ENCODE measurements at places on chromosomes 7 and 10.

DNA sequence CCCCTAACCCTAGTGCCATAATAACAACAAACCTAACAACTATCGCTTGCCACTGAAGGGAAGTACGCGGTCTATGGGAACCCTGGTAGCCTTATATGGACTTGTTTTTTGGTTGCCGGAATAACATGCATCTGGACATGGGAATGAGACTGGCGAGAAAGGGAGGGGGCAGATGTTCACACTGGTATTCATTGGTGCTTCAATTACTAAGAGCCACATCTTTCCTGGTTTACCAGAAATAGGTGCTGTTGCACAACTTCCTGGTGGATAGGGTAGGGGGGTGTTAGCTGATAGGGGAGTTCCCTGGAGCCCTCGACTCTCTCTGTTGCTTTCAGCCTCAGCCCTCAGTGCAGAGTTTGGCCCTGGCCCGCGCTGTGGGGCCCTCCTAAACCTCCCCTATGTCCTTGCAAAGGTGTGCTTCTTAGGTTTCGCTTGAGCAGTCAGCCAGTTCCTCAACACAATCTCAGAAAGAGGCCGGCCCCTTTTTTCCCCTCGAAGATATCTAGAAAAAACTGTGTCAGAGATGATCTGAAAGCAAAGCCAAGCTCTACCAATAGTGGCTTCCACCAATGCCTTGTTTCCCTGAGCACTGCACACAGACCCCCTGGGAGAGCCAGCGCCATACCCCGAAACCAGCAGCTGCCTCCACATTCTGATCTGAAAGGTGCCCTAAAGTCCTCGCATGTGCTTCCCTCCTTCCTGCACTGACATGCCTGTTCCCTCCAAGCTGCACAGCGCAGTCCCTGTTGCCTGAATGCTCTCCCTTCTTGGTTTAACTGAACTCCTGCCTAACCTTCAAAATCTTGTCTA, 13.5 kb downstream of the TBXAS1 start:
- no peak for DNase-seq

DNA sequence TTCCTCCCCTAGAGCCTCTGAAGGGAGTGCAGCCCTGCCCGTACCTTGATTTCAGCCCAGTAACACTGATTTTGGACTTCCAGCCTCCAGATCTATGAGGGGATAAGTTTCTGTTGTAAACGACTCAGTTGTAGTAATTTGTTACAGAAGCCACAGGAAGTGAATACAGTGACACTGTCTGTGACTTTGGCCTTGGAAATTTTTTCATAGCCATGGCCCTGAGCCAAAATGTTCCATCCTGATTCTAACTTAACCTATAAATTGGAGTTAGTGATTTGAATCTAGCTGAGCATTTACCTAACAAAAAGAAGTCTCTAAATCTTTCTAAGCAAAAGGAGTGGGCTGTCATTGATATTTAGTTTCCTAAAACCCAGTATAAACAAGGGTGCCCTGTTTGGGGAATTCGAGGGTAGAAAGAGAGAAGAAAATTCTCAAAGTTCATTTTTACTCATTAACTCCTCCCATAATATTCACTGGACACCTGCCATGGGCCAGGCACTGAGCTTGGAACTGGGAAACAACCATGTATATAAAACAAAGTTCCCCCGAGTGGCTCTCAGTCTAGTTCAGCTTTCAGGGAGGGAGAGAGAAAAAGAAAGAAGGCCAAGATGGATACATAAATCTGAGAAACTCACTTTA, 162.3 kb downstream of the SKIDA1 start:
- no peak for DNase-seq

GRCh38 chr10:76353237-76353851, 921.9 kb downstream of the LRMDA start:
- no peak for DNase-seq

DNA sequence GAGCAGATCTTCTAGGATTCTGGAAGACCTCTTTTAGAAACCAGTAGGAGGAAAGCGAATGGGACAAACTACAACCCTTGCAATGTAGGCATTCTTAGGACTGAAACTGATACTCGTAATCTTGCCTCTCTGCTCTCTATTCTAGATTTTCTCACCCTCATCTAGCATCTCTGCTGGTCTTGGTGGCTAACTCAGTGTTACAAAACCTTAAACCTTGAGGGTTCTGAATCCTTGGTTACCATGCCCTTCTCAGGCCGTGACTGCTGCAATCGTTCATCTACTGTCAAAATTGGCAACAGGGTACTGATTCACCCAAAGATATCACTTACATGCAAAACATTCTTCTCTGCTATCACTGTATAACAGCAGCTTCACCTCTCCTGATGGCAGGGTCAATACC, 55.2 kb downstream of the SAMD9 start:
- DNase-seq: no peak

- no peak for DNase-seq
These were observed 120.1 kb downstream of the ARHGAP12 start for GRCh38 chr10:31808258-31809218.

GRCh38 chr7:64849250-64849923, 53.7 kb upstream of the ZNF273 start:
- DNase-seq: no peak

DNA sequence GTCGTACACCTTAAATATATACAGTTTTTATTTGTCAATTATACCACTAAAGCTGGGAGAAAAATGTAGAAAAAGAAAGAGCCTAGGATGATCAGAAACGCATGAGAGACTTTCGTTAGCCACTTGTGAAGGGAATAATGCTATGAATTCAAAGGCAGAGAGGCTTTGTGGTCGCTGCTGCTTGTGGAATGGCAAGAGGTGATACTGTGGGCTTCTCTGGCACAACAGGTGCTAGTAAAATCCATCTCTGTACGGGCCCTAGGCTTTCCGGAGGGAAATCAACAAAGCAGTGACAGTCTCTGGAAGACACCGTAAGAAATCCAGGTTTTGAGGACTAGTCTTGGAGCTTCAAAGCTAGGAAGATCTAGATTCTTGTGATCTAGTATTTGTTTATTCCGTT, 52.6 kb downstream of the LRRC72 start:
- DNase-seq: no peak

- no peak for DNase-seq
These were observed 1.4 kb downstream of the LANCL2 start for GRCh38 chr7:55366461-55367070.

GRCh38 chr10:79007421-79008319, 61.1 kb upstream of the ZMIZ1 start:
- DNase-seq: no peak

GRCh38 chr7:50312250-50313162, 8.0 kb downstream of the IKZF1 start:
- DNase-seq: no peak
